CD8-positive, alpha-beta memory T cell (primary cell): ENCODE measurements at places on chromosomes 1 and 21.

DNA sequence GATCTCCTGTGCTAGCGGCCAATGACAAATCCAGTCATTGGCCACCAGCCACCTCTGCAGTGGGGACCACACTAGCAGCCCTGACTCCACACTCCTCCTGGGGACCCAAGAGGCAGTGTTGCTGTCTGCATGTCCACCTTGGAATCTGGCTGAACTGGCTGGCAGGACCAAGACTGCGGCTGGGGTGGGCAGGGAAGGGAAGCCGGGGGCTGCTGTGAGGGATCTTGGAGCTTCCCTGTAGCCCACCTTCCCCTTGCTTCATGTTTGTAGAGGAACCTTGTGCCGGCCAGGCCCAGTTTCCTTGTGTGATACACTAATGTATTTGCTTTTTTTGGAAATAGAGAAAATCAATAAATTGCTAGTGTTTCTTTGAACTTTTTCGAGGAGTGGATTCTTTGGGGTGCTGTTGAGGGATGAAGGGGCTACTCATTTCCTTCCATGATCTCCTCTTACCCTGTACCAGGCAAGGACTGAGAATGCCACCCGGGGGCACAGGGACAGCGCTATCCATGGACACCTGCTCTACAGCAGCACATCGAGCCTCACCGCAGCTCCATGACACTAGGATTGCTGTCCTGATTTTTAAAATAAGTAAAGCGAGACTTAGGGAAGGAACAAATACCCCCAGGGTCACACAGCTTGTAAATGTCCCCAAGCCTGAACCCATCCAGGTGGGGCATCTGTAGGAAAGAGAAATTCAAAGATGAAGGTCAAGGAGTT lies 44.7 kb downstream of the TNNT2 start:
- DNase-seq: no peak

DNA sequence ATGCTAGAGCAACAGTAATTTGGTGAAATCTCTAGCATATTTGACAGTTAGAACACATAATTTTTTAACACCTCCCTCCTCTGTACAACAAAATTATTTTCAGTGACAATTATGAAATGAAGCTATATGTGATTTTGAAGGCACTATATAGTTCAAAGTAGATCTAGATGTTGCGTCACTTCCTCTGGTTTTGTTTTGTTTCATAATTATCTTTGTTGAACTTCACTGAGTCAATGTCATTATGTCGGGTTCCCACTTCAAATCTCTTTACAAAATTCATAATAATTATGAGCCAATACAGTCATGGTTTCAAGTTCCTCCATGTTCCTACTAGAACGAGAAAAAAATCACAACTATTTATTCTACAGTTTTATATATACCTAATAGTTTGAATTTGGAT lies 254.8 kb upstream of the PLXNA2 start:
- DNase-seq: no peak

GRCh38 chr1:220833436-220833835 lies 45.8 kb upstream of the HLX start:
- no peak for DNase-seq

DNA sequence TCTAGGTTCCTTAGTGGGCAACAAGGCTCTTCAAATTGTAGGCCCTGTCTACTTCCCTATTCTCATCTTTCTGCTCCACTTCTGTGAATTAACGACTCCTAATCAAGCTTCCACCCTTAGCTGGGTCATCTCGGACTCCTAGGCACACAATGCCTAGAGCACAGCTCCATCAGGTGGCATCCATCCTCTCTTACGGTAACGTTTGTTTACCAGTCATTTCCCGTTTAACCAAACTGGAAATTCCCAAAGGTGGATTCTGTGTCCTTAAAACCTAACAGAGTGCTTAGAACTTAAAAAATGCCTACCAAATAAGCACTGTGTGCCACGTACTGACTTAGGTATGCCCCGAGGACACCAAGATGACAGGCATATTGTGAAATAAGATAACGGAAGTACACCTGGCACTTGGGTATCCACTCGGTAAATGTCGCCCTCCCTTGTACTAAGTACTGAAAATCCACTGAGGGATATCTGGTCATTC lies 1.5 kb downstream of the PARP1 start:
- no peak for DNase-seq

DNA sequence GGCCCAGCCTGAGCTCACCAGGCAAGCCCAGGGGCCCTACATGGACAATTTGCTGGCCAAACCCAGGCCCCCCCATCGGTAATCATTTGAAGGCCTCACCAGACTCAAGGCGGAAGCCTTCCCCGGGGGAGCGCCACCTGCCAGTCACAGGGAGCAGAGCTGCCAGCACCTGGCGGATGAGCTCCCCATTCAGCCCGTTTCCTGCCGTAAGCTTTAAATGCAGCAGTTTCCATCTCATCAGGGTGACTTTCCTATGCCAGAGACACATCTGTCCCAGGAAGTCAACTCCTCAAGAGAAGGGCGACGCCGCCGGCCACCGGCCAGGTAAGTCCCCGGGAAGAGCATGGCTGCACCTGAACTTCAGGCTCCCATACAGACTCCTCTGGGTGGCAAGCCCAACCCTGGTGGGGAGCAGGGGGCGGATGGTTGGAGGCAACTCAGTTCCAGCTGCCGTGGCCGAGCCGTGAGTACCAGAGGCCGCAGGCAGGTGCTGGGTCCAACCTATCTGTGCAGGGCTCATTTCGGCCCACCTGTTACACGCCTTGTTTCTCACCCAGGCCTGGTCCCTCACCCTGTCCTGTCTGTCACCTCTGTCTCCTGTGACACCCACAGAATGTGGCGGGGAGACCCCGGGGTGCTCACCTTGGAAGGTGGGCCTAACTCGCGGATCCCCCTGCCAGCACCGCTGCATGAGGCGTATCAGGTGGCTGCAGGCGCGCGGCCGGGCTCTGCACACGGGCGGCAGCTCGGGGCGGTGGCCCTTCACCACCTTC lies 20.7 kb downstream of the RIPK4 start:
- no peak for DNase-seq

DNA sequence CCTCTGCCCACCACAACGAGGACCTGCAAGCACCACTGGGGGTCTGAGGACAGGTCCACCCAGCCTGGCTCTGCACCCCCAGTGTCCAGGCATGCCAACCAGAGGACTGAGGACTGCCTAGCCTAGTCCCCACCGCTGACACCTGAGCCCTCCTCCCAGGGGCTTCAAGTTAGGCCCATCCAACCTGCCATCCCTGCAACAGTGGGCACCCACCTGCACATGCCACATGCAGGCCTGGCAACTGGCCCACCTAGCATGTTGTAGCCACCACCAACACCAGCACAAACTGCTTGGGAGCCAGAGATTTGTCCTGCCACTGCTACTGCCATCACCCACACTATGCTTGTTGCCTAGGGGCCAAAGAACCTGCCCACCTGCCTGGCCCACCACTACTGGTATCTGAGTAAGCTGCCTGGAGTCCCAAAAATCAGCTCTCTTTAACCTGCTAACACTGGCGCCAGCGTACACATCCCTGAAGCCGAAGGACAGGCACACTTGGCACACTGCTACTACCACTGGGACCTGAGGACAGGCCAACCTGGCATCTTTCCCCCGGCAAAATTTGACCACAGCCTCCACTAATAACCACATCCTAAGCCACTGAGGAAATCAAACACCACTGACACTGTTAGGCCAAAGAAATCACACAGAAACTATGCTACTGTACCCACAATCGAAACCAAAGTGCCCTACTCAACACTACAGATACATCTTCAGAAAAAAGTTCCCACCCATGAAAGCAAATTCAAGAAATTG lies 61.5 kb downstream of the PSMG1 start:
- DNase-seq: no peak
